Liver (tissue), 10 donors: ENCODE measurements at places on chromosomes 1 and 21.

- peak overlapping the region; percentile 84 for H3K4me3 ChIP-seq
- peaks cover 1% of the 10 kb centered on the region for H3K4me1 ChIP-seq
- no peaks in the 10 kb centered on the region for H3K36me3 ChIP-seq
- H3K27me3 ChIP-seq = no peaks in the 10 kb centered on the region
- peak; percentile 50 for DNase-seq
These were observed 1.4 kb downstream of the WDR26 start for GRCh38 chr1:224433041-224433691.

DNA sequence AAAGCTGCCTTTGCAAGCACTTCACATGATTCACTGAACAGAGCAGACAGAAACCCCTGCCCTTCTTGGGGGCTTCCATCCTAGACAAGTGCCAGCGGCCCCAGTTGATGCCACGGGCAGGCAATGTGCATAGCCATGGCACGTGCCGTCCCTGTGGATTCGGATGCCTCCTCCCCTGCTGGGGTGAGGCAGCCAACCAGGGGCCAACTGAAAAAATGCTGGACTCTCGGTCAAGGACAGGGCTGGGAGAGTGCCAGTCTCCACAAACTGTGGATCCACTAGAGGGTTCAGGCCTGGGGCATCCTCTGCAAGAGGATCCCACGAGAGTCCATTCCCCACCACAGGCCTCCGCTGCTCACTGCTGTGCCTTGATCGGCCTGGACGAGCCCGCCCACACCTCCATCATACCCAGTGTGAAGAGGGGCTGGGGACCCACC, 3.8 kb downstream of the JMJD4 start:
- H3K4me3 ChIP-seq = no peak overlapping the region
- no peaks in the 10 kb centered on the region for H3K27me3 ChIP-seq

DNA sequence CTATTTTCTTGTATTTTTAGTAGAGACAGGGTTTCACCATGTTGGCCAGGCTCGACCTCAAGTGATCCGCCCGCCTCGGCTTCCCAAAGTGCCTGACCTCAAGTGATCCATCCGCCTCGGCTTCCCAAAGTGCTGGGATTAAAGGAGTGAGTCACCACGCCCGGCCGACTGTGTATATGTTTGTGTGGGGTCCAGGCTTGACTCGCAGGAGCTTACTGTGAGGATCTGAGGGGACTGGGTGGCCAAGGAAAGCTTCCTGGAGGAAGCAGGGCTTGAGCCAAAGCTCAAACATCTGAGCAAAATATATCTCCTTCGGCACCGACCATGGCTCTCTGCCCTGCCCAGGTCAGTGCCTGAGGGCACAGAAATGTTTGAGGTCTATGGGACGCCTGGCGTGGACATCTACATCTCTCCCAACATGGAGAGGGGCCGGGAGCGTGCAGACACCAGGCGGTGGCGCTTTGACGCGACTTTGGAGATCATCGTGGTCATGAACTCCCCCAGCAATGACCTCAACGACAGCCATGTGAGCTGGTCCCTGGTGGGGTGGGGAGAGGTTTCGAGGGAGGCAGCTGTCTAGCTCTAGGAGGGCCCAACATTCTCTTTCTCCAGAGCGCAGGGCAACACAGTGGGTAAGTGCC, 10.5 kb downstream of the PADI3 start:
- no peaks in the 10 kb centered on the region for H3K4me1 ChIP-seq
- H3K27me3 ChIP-seq = peaks cover 3% of the 10 kb centered on the region
- H3K4me3 ChIP-seq = no peak overlapping the region
- DNase-seq = no peak

DNA sequence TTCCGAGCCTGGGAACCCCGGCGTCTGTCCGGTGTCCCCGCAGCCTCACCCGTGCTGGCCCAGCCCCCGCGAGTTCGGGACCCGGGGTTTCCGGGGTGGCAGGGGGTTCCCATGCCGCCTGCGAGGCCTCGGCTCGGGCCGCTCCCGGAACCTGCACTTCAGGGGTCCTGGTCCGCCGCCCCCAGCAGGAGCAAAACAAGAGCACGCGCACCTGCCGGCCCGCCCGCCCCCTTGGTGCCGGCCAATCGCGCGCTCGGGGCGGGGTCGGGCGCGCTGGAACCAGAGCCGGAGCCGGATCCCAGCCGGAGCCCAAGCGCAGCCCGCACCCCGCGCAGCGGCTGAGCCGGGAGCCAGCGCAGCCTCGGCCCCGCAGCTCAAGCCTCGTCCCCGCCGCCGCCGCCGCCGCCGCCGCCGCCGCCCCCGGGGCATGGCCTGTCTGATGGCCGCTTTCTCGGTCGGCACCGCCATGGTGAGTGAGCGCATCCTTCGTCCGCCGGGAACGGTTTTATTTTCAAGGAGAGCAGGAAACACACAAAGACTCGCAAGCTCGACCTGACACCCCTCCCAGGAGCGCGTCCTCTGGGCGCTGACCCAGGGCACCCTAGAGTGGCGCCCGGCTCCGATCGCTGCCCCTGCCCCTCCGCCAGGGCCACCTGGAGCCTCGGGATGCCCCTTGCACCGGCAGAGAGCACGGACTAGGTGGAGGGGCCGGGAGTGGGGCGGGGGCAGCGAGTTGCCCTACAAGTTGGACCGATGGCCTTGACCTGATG, at the start of gene ABCG1:
TSS of gene ABCG1 (plus strand) at position 305 of the 770 bp plus-strand sequence. CDS start at position 428, 123 bp downstream.
- peak within 1 kb of the TSS; percentile 78 for H3K27ac ChIP-seq
- peak within 1 kb of the TSS; percentile 59 for H3K4me3 ChIP-seq
- DNase-seq = no peak
- H3K36me3 ChIP-seq = no peaks in the 10 kb centered on the region
- no peaks in the 10 kb centered on the region for H3K27me3 ChIP-seq
- peaks cover 15% of the 10 kb centered on the region for H3K4me1 ChIP-seq

DNA sequence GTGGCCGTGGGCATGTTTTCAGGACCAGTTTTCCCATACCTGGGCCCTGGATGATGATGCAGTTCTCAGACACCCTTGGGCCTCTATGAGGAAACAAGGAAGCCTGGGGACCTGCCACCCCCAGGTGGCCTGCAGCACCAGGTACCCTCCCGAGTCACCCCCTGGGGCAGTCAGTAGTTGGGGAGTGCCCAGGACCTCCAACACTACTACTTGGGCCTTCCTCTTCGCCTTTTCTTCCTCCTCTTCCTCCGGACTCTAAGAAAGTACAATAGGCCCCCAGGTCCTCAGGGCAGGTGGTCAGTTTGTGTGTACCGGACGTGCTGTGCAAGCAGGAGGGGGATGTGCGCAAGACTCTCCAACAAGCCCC, 11.9 kb upstream of the SRARP start:
- no peak overlapping the region for H3K4me3 ChIP-seq
- no peak for DNase-seq
- H3K27ac ChIP-seq = no peak overlapping the region

- no peaks in the 10 kb centered on the region for H3K27me3 ChIP-seq
- no peaks in the 10 kb centered on the region for H3K4me1 ChIP-seq
- DNase-seq = no peak
These were observed 199.4 kb downstream of the FOXD2 start for GRCh38 chr1:47637111-47637685.

- no peaks in the 10 kb centered on the region for H3K27me3 ChIP-seq
- peaks cover 3% of the 10 kb centered on the region for H3K4me1 ChIP-seq
- DNase-seq = no peak
These were observed 457 bp downstream of the VAV3 start for GRCh38 chr1:107964336-107965109.

DNA sequence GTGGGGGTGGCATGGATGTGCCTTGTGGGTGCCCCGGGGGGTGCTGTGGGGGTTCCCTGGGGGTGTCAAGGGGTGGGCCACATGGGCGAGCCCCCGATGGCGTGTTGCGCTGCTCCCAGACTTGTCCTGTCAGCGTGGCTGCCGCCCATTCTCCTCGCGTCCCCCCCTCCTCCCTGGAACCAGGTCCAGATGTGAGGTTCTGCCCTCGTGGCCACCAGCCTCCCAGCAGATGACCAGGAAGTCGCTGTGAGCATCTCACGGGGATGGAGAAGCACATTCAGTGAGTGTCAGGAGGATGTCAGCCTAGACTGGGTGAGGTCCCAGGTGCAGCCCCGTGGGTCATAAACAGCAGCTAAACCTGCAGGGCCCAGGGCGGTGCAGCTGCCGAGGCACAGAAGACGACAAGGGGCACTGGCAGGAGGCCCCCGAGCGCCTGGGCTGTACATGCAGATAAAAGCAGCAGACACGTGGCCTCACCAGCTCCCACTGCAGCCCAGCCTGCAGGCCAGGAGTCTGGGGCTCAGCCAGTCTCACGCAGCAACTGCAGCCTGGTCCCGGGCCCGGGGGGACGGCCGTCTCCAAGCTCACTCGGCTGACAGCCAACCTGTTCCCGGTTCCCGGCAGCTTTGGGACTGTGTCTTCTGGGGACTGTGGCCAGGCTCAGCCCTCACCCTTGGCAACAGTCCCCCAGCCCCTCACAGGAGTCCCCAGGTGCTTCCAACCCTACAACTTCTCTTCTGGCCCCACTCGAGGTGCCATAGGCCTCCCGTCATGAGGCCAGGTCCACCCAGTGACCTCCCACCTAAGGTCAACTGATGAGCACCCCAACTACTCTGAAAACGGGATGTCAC, 17.5 kb upstream of the COL6A2 start:
- no peaks in the 10 kb centered on the region for H3K36me3 ChIP-seq
- H3K4me3 ChIP-seq = no peak overlapping the region
- H3K27ac ChIP-seq = no peak overlapping the region
- DNase-seq = peak; percentile 33
- H3K27me3 ChIP-seq = no peaks in the 10 kb centered on the region

GRCh38 chr1:116910379-116911187, 867 bp downstream of the PTGFRN start:
- peaks cover 13% of the 10 kb centered on the region for H3K4me1 ChIP-seq
- H3K36me3 ChIP-seq = no peaks in the 10 kb centered on the region
- H3K27me3 ChIP-seq = no peaks in the 10 kb centered on the region
- no peak overlapping the region for H3K27ac ChIP-seq

DNA sequence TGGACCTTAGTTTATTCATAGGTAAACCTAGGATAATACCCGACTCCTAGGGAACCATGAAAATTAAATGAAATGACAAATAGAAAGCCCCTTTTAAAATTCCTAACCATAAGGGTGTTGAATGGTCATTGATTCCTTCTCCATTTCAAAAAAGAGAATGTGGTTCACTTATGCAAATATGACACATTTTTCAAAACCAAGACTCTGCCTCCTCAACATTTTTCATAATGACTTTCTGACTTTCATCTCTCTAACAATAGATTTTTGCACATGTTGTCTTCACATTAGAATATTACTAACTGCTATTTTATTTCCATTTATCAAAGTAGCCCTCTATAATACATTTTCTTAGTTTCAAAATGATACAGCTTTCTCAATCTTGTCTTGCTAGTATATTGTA, 169.1 kb downstream of the NTNG1 start:
- H3K36me3 ChIP-seq = no peaks in the 10 kb centered on the region
- no peak for DNase-seq
- H3K27me3 ChIP-seq = no peaks in the 10 kb centered on the region
- no peak overlapping the region for H3K27ac ChIP-seq
- no peak overlapping the region for H3K4me3 ChIP-seq

GRCh38 chr1:169149555-169150286, 43.2 kb downstream of the ATP1B1 start:
- H3K27me3 ChIP-seq = no peaks in the 10 kb centered on the region
- H3K27ac ChIP-seq = no peak overlapping the region

DNA sequence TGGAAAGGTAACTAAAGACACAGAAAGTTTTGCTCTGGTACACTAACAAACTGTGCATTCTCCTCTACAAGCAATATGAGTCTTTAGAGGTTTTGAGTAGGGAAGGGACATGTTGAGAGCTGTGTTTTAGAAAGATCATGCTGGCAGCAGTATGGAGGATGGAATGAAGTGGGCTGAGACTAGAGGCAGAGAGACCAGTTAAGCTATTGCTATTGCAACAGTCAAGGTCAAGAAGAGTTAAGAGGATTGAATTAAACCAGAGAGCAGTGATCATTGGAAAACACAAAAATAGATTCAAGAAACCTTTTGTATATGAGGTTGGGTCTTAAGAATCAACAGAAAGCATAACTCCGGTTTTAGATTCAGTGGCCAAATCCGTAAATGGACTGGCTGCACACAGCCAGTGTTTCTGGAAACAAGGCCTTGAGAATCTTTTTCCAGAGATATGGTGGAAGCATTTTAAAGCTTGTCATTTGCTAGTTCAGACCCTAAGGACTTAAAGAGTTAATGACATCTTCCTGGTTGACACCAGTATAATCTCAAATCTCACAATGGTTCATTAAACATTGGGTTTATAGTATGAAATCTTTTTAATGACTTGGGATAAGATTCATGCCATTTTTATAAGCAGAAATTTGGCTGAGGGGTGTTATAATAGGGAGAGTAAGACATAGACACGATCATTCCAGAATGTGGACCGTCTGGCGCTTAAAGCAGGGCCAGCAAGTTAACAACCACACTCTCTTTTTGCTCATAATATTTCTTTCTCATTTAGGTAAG, 177.9 kb downstream of the NR5A2 start:
- DNase-seq = no peak
- H3K27me3 ChIP-seq = no peaks in the 10 kb centered on the region
- H3K4me3 ChIP-seq = no peak overlapping the region
- no peaks in the 10 kb centered on the region for H3K4me1 ChIP-seq
- H3K36me3 ChIP-seq = no peaks in the 10 kb centered on the region

DNA sequence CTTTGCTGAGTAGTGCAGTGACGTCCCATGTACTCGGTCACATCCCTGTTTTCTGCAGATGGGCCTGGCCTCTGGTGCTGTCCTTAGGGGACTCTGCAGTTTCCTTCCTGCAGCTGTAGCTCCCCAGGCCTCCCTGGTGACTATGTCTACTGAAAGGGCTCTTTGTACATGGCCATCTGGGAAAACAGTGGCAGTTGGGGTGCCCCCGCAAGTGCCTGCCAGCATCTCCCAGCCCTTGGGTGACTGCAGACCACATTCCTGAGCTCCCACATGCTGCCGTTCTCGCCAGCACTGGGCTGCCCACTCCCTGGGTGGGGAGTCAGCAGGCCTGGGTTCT, 37.5 kb upstream of the KCNA10 start:
- no peaks in the 10 kb centered on the region for H3K36me3 ChIP-seq
- no peaks in the 10 kb centered on the region for H3K4me1 ChIP-seq
- H3K4me3 ChIP-seq = no peak overlapping the region
- H3K27me3 ChIP-seq = peaks cover 4% of the 10 kb centered on the region
- DNase-seq = no peak

DNA sequence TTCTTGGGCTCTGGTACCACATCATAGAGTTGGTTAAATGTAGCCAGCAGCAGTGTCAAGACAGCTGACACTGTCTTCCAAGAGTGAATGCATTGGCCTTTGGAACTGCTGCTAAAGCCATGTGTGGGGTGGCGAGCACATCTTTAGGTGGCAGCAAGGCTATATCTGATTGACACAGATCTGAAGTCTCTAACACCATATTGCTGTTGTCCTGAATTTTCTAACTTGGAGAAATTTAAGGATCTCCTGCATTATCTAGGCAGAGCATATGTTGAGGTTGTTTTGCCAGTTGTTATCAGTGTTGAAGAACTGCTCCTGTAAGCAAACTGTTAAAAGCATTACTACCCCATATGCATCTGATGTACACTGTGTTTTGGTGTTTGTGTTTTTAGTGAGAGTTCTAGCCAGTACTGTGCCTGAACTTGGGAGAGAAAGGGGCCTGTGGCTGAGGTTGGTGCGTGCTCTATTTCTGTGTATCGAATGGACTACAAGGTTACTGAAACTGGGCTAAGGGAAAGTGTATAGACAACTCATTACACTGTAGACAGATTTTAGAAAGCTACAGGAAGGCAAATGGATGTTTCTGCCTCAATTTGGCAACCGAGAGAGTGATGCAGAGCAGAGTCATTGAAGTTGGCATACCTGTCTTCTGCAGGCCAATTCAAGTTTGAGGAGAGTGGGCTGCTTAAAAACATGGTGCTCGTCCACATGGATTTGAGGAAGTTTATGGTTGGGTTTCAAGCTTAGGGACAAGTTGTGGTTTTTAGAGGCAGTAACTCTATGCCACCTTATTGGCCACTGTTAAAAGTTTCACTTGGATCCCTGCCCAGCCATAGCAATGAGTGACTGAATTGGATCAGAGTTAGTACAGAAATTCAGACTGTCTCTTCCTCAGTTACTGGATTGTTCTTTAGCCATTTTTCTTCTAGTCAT, 16.9 kb downstream of the DYRK3 start:
- H3K27ac ChIP-seq = no peak overlapping the region
- peaks cover 5% of the 10 kb centered on the region for H3K36me3 ChIP-seq
